ENCODE measurements at places on chromosomes 7 and 10.

DNA sequence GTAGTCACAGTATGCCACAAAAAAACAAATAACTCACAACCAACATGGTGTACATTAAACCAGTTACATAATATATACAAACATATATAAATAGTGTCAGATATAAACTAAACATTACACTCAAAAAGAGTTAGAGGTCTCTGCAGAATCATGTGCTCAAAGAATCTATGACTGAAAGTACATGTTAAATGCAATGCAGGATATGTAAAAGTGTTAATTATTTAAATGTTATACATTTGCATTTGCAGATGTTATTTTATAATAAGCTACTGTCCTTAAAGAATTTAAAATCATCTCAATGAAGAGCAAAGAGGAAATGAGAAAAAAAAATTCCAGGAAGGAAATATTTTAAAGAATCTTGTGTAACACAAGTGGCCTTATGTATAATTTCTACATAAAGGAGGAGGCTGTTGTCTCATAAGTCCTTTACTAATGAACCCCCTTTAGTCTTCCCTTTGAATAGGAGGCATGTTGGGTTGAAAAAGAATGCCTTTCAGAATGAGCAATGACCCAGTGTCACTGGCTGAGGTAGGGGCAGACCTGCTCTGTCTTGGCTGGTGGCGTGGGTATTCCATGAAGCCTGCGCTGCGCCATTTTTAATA is 148.9 kb downstream of the ITGA8 start:
- DNase-seq: no peak

DNA sequence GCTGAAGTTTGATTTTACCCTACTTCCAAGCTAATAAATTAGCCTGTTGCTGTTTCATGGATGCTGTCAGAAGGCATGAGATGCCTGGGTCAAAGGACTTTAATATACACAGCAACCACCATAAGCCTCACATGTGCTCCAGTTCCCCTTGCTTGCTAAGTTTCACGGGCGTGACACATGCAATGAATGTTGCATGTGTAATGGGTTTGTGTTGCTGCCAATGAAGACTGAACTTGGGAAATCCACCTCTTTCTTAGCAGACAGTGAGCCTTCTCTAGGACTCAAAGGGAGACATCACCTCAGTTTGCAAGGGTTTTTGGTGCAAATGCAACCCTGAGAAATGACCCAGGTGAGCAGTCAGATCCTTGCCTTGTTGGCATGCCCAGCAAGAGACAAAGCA is 505.5 kb upstream of the PODXL start:
- DNase-seq: no peak

- DNase-seq: no peak
These were observed 64.5 kb downstream of the CARD11 start for GRCh38 chr7:2979201-2979631.

DNA sequence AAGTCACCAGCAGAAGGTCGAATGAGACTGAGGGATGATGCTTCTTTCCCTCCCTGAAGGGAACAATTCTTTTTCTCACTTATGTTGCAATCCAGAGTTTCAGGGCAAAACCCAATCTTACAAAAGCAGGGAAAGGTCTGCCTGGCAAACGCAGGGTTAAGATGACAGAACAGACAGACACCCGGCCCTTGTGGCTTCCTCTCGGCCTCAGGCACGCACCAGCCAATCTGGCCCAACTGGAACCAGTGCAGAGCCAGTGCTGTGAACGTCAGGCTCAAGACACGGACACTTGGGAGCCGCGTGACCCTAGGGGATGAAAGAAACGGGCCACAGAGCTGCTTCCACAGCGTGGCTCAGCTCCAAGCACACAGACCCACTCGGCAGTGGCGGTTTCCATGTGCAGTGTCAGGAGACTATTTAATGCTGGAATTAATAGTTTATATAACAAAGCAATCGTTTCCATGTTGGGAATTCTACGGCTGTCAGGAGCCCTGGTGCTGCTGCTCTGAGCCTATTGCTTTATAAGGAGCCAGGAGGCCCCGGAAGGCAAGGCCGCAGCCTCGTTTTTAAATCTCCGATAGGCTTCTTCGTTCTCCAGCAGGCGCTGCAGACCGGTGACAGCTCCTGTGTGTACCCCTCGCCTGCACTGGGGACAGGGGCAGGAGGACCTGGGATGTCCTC is 198.4 kb downstream of the DIP2C start:
- DNase-seq: peak; percentile 65

DNA sequence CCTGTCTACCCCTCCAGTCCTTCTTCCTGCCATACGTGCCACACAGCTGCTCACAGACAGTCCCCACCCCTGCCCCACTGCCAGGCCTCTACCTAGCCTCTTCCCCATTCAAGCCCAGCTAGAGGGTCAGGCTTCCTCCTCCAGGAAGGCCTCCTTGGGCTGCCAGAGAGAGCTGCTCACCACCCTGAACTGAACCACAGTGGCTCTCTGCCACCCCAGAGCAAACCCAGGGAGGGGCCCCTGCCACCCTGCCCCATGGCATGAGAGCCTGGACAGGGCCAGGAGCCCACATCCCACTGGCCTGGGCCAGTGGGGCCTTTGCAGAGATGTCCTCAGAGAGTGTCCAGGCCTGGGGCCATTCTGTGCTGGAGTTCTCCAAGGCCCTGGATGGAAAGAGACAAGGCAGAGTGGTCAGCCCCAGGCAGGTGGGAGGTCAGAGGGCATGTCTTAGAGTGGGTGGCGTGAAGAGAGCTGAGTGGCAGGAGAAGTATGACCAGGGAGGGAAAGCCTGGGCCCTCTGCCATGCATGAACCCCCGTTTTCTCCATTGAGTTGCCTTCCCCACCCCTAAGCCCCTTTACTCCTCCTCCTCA is 40.4 kb downstream of the TMEM270 start:
- DNase-seq: no peak

DNA sequence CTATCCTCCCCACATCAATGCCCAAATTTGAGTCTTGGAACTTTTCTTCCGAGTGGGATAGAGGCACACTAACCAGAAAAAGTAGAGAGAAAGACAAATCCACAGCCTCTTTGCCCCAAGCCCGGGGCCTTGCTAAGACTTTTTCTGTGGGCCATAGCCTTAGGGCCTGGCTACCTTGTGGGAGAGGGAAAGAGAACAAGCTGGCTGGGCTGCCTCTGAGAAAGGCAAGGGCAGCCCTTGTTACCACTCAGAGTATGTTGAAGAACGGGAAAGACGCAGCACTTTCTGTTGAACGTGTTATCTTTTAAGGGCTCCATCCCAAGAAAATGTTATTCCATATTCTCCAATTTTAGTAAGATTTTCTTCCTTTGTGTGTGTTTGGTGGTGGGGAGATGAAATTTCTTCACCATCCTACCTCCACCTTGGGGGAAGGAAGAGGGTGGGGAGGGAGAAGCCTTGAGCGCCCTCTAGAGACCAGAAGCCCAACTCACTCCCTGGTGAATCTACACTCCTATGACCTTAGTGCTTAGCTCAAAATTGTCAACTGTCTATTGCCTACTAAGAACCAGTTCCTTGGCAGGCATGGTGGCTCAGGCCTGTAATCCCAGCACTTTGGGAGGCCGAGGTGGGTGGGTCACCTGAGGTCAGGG is 3.9 kb upstream of the NRF1 start:
- DNase-seq: no peak

DNA sequence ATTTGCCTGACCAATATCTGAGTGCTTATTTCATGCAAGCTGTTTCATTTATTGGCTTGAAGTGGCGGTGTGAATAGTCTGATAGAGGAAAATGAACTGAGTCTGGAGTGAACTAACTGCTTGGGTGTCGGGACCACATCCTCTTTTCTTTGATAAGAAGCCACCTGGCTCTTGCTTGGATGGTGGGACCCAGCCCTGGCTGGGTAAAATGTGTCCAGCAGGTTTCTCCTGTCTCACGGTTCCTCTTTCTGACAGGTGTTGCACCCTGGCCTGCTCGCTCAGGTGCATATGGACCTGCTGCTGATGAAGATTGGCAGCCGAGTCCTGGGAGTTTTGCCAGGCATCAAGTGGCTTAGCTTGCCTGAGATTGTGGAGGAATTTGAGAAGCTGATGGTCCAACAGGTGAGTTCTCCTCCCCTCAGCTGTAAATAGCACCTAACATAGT is 1.6 kb downstream of the ADCK2 start:
- no peak for DNase-seq

DNA sequence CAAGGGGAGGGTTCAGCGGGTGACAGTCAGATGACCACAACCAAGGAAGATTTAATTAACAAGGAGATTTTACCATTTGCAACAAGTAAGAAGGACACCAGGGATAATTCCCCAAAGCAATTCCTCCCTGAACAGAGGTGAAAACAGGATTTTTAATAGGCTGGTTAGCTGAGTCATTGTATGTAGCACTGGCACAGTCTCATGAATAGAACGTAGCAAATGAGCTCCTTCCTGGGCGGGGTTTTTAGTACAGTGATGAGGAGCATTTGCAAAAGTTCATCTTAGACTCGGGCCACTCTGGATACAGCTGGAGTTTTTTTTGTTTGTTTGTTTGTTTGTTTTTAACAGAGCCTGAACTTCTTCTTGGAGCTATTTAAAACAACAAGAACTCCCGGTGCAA is 39.0 kb downstream of the TAC1 start:
- no peak for DNase-seq

DNA sequence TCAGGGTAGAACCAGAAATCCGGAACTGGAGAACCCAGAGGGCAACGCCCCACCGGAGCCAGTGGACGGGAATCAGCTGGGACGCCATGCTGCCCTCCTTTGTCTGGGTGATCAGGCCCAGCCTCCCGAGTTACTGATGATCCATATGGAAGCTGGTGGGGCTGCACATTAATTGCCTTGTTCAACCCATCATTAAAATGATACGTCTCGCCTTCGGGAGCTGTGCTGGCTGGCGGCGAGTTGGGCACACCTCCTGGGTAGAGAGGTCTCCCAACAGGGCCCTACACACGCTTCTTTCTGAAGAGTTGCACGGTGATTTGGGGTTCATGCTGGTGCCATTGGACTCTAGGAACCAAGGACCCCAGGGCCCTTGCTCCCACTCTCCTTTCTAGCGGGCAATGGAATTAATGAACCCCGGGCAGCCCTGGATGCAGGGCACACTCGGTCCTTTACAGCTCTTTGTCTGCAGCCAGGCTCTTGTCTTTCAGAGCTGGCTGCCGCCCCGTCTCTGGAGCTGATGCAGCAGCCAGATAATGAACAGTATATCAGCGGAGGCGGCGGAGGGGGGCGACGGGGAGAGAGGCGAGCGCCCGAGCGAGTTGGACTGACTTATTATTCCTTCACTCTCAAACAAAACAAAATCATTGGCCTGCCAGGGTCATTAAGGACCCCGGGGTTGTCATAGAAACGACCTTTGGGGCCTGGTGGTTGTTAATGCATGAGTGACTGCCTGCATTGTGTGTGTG is 412.2 kb upstream of the ZMIZ1 start:
- peak; percentile 43 for DNase-seq

GRCh38 chr10:124560377-124561105 is 98.9 kb downstream of the LHPP start:
- peak; percentile 55 for DNase-seq

DNA sequence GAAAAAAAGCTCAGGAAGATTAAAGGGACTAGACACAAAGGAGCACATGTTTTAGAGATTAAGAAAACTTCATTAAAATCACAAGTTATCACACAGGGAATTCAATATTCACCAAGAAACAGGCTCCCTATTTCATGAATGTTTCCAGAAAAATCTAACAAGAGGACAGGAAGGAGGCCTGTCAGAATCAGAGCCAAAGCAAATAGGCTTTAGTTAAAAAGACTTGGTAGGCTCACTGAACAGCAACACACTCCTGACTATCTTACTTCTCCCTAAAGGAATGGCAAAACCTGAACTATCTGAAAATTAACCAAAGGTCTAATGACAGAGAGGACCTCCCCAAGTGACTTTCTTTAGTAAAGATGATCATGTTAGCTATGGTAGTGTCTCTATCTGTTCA is 188.3 kb upstream of the MEOX2 start:
- no peak for DNase-seq

GRCh38 chr7:154744256-154744860 is 258.6 kb downstream of the PAXIP1 start:
- DNase-seq: peak; percentile 72

- DNase-seq: no peak
These were observed 19.2 kb downstream of the TMEM273 start for GRCh38 chr10:49168831-49169500.

DNA sequence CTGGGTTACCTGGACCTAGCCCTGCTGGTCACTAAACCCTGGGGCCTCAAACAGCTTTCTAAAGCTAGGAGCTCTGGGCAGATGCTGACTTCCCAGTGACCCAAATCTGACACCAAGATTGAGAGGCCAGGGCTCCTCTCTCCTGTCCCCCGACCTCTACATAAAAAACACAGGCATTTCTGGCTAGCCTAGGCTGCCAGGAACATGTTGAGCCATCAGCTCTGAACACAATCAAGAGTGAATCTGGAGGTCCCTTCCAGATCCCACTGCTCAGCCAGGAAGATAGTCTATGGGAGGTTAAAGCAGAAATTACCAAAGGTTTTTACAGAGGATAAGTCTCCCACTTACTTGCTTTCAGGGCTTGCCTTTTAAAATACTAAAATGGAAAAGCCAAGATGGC is 22.1 kb upstream of the PDE1C start:
- no peak for DNase-seq

GRCh38 chr10:59090817-59091622 is 85.4 kb upstream of the PHYHIPL start:
- DNase-seq: peak; percentile 71

Measured in midbrain (tissue), 1 donor.